ENCODE measurements at places on chromosomes 3 and 15.

GRCh38 chr3:182485301-182485700 is 308.0 kb upstream of the ATP11B start:
- no peak for DNase-seq

DNA sequence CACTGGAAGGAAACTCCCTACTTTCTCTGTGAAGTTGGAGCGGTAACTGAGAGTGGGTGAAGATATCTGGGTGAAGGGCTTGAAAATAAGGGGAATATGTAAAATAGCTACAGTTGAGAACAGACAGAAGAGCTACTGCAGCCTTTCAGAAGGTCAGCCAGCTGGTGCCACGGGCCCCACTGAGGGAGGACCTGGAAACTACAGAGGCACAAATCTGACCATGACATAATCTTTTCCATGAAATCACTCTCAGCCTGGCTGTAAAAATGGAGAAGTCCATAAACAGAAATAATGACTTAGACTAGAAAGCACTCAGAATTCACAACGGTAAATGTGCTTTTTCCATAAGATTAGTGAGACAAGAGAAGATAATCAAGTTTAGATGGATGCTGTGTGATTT is 46.4 kb downstream of the ST3GAL6 start:
- no peak for DNase-seq

DNA sequence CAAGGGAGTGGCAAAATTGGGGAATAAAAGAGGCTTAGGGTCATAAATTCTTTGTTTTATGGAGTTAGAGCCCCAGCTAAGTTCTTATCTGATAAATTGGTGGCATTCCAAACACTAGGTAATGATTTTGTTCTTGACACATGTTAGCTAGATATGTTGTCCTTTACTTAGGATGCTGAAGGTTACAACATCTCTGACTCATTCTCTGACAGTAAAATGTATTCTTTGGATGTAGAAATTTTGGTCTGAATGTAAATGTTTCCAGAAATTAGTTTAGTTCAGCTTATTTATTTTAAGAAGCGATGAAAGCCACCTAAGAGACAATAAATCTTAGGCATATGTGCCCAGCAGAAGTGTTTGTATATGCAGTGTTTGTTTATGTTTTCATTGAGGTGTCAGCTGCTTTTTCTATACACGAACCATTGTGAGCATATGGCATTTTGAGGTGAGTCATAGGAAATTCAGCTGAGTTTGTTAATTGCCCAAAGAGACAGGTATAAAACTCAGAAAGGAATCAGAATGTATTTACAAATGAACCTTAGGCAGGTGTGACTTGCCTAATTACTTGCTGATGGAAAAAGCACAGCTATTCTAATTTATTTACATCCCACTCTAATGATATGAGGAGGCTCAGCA is 247.7 kb downstream of the AGBL1 start:
- no peak for DNase-seq

GRCh38 chr3:32820971-32821685 is 3.3 kb downstream of the TRIM71 start:
- no peak for DNase-seq

Data from stimulated activated CD8-positive, alpha-beta memory T cell treated with anti-CD3 and anti-CD28 coated beads, Interleukin-12 subunit alpha, Interleukin-12 subunit beta, amount 100 ng/mL, for 4 hours (primary cell).